ENCODE measurements at places on chromosomes 16 and 17. TPM values are rescaled to one million over a fixed set of nuclear protein-coding genes. Genes with fewer than 3 reads are reported as not detected.

The ALDH3A1 gene
- 4.0 TPM for total RNA-seq

The RNF227 gene
- total RNA-seq, result 1.1 TPM

The CEMP1 gene
- total RNA-seq, result not detected

The PROCA1 gene
- 1.0 TPM for total RNA-seq

The SCPEP1 gene
- total RNA-seq, result 120 TPM

The CCDC154 gene
- total RNA-seq, result 0.39 TPM
